Glutamatergic neuron (in vitro differentiated cells): ENCODE measurements at places on chromosomes 11 and 22. TPM values are rescaled to one million over a fixed set of nuclear protein-coding genes. Genes with fewer than 3 reads are reported as not detected.

The BTG4 gene
- not detected for total RNA-seq

DNA sequence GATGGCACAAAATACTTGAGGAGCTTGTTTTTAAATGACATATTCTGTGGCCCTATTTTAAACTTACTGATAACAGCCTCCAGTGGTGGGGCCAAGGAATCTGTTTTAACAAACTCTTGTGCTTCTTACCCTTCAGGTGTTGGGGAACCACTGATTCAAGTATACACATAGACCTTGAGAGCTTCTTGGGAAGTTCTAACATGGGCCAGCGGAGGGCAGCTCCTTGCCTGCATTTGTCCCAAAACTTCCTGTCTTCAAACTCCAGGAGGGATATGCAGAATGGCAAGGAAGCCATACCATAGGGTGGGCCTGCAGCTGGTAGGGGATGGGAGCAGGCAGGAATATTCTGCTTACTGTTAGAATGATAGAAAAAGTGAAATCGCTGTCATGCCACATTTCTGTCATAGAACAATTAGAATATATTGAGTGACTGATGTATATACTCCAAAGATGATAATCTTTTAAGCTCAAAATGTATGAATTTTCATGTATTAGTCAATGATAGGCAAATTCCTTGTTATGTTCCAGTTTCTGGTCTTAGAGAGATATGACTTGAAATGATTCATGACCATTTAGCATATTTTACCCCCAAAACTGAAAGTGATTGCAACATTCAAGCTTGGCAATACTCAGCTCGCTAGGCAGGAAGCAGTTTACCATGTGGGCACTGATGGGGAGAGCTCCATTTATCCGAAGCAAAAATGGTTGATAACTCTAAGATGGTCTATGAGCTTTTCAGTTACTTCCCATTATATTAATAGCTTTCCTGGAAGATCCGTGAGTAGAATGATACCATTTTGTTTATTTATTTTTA, 9.2 kb downstream of the EXT2 start:
- no peak for DNase-seq

The E2F8 gene
- 0.34 TPM for total RNA-seq

DNA sequence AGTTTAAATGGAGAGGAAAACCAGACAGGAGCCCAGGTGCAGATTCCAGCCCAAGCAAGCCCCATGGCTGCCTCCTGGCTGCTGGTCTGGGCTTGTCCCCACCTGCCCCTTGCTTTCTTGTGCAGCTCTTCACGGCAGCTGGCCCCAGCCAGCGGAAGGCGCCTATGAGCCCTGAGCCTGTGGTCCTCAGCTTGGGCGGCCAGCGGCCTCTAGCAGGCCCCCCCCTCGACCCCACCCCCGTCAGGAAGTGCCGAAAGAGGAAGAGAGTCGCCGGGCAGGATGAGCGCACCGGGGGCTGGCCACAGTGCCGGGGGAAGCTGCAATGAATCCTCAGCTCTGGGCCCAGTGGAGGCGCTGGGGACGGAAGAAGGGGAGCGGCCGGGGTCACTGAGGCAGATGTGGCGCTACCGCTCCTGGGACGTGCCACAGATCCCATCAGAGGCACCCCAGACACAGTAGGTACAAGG, 2.1 kb upstream of the DGKZ start:
- DNase-seq = peak; percentile 38

- DNase-seq = no peak
Measured at GRCh38 chr22:49088801-49089791, 738.6 kb downstream of the BRD1 start.
